ENCODE measurements at places on chromosomes 11 and 22. TPM values are rescaled to one million over a fixed set of nuclear protein-coding genes. Genes with fewer than 3 reads are reported as not detected.

DNA sequence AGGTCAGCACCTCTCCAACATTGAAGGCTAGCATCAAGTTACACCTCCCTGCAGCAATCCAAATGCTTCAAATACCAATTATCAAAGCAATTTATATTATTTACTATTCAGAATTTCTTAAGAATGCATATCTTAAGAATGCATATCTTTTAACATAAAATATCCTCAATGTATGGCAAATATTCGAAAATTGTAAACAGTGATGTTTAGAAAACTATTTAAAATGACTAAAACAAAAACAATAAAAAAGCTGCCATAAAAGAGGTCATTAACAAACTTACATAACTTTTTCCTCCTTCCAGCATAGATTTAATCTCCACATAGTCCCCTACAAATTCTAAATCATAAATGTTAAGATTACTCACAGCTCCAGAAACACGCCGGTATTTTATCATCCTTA lies 85.1 kb upstream of the SOX6 start:
- no peak for DNase-seq

DNA sequence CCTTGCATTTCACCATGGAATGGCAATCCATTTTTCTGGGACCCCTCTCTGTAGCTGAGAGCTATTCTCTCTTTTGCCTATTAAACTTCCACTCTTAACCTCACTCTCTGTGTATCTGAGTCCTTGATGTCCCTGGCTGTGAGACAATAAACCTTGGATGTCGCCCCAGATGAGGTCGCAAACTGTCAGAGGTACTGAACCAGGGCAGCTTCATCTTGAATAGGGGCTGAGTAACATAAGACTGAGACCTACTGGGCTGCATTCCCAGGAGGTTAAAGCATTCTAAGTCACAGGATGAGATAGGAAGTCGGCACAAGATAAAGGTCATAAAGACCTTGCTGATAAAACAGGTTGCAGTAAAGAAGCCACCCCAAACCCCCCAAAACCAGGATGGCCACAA lies 68.0 kb downstream of the RSF1 start:
- DNase-seq = no peak

The APOA1 gene
- total RNA-seq = 1.1 TPM

DNA sequence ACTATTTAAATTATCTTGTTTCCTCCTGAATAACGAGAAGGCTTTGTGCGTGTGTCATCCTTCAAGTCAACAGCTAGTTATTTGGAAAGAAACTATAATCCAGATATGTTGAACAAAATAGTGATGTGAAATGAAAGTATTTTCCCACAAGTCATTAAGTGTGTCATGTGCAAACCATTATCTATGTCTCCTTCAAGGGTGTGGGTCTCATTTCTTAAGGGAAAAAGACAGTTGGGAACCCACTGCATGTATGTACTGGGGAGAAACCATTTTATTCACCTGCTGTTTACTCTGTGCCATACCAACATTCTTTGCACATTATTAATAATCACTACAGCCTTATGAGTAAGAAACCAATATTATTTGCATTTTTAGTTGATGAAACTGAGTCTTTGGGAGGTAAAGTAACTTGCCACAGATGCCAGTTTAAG lies 145.3 kb upstream of the CTSC start:
- DNase-seq = no peak

- no peak for DNase-seq
These were observed 505.6 kb upstream of the KIRREL3 start for GRCh38 chr11:127506126-127506525.

DNA sequence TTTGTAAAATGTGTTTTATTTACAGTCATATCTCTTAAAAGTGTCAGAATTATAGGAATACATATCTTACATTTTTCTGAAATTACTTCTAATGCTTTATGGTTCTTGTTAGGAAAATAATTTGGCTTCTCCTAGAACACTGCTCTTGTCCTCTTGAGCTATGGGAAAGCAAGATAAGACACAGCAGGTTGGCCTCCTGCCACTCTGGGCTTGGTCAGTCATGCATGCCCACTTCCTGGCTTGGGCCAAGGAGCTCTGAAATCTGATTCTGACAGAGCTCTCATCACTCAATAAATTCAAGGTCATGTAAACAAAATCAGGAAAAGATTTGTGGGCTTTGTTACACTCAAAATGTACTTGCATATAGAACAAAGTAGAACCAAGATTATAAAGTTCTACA lies 1036.0 kb downstream of the OPCML start:
- DNase-seq = no peak

The IGSF9B gene
- total RNA-seq = 11.1 TPM

DNA sequence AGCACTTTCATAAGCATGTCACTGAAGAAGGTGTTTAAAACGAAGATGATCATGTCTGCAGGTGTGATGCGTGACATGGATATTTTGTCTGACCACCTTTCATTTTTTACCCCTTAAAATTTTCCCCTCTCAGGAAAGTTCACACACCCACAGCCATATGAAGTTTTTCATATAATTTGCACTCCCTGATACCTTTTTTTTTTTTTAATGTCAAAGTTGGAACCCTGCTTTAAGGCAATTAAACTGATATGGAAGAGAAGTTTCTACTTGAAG lies 104.6 kb downstream of the ATXN10 start:
- no peak for DNase-seq

- DNase-seq = peak; percentile 38
These were observed 3.4 kb upstream of the FGF19 start for GRCh38 chr11:69707176-69707575.

The APOA4 gene
- total RNA-seq = not detected

The BRSK2 gene
- 0.41 TPM for total RNA-seq

DNA sequence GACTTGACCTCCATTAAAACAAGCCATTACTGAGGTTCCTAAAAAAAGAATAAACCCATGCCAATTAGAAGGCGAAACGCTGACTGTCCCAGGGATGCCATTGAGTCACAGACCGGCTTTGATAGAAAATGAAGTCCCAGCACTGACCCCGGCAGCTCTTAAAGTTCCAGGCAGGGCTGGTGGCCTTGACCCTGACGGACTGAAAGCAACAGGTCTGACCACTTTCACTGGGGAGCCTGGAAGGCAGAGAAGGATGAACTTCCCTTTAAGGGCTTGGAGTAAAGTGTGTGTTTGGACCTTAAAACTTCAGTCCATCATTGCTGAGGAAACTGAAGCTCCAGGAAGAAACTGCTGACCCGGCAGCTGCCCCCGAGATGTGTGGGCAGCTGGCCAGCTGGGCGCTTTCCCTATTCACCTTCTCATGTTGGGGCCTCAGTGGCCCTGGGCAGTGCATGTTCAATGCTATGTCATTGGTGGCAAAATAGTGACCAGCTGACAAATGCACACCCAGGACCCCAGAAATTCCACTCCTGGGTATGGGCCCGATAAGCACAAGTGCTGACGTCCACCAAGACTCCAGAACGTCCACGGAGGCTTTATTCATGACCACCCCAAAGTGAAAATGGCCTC lies 18.9 kb upstream of the EFCAB6 start:
- DNase-seq = no peak

DNA sequence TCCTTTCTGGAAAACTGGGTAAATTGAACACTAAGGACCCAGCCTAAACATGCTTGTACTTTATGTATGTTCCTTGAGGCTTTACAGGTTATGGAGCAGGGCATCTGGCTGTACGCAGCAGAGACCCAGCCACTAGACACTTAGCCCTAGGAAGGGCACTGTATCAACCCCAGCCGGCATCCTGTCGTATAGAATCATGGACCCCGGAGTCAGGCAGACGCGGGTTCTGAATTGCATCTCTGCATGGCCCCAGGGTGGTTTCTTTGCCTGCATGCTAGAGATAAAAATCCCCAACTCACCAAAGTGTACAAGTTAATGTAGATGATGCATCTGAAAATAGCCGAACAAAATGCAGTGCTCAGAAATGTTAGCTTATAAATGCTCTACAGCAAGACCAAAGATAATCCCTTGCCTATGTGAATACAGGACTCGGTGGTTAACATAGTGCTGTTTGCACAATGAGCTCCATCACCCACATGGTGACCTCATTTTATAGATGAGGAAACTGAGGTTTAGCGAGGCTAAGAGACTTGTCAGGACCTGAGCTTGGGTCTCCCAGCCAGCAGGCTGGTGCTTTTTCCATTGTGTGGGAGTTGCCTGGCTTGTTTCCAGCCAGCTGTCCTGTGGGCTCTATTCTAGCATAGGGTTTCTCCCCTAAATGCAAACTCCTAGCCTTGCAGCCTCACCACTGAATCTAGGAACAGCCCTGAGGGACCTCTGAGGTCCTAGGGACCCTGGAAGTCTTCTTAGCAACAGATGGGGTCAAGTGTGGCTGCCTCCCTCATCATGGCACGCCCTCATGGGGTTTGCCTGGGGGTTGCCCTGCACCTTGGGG lies 7.3 kb downstream of the CD6 start:
- DNase-seq = peak; percentile 83

The CPT1B gene
- total RNA-seq = 57.4 TPM

The RASGRP2 gene
- total RNA-seq = 30.8 TPM

GRCh38 chr11:72950685-72951084 lies 136.5 kb downstream of the ATG16L2 start:
- DNase-seq = no peak

The APOL4 gene
- total RNA-seq = 19.8 TPM

GRCh38 chr22:35070451-35071093 lies 4.6 kb downstream of the ISX start:
- no peak for DNase-seq

- no peak for DNase-seq
These were observed 17.1 kb downstream of the OR6Q1 start for GRCh38 chr11:58047818-58048217.

The CD248 gene
- 37.6 TPM for total RNA-seq

The WEE1 gene
- 73.4 TPM for total RNA-seq

DNA sequence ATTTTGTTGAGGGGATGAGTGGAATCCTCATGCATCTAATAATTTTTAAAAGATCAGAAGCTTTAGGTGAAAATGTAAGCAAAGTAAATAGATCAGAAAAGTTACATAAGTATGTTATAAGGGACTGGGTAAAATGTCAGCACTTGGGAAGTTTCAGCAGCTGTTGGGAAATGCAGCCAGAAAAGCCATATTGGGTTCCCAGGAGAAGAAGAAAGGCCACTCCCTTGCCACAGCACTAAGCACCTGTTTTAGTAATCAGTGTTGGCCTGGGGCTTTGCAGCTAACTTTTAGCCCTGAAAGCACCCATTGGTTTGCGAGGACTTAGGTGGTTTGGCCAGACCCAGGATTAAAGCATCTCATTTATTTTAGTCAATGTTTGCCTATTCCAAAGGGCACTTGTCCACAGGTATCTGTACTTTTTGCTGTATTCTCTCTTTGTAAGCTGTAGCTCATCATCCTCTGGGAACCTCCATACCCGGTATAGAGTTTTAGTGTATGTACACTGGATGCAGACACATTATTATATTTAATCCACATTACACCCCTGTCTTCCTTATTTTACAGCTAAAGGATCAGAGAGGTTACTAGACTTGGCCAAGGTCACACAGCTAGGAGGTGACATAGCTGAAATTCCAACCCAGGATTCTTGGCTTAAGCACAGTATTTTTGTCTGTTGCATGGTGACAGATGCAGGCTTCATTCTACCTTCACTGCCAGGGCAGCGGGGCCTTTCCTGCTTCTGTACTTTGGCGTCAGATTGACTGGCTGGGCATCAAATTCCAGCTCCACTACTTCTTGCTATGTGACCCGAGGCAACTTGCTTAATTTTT lies 127.7 kb upstream of the SESN3 start:
- DNase-seq = peak; percentile 94

DNA sequence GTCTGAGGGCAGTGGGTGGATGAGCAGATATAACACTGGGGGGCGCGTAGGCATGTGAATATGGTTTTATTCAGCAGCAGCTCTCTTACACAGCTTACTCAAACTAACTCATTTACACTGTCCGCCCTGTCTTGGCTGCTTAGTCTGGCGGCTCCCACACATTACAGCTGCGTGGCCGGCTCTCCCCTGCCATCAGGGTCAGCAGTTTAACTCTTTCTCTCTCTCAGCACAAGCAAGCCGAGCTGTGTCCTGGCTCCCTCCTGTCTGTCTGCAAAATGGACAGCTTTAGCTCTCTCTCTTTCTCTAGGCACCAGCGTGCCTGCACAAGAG lies 1310.1 kb upstream of the RAG2 start:
- DNase-seq = no peak

The MTNR1B gene
- not detected for total RNA-seq

- DNase-seq = no peak
These were observed 17.3 kb downstream of the TOLLIP start for GRCh38 chr11:1292018-1292643.

DNA sequence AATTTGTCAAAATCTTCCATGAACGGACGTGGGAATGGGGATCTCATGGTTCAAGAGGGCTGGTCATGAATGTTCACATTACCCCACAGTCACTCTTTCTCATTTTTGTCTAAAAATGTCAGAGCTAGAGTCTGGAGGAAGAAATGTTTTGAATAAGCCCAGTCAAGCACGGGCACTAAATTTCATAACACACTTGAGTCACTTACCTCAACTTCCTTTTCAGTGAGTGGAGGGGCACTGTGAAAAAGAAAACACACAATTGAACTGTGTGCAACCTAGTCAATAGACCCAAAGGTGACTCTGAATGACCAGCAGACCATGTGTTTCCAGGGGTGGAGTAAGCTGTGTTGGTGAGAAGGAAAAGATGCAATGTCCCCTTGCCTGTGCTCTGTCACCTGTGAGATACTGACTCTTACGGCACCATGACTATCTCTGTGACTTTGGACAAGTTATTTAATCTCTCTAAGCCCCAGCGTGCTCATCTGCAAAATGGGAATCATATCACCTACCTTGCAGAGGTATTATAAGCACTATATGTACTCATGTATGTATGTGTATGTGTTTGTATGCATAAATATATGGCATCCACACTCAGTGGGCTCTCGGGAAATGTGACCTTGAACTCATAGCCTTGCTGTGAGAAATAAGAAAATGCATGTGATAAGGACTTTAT lies 38.2 kb upstream of the LYVE1 start:
- DNase-seq = no peak

The CLMP gene
- 34.7 TPM for total RNA-seq

- no peak for DNase-seq
These were observed 47.1 kb upstream of the CLDN5 start for GRCh38 chr22:19571207-19571795.

The MUC2 gene
- total RNA-seq = 1.8 TPM

GRCh38 chr11:117097389-117098268 lies 599 bp downstream of the SIK3 start:
- peak; percentile 56 for DNase-seq

The ATL3 gene
- total RNA-seq = 67.5 TPM

The NXPE1 gene
- not detected for total RNA-seq

DNA sequence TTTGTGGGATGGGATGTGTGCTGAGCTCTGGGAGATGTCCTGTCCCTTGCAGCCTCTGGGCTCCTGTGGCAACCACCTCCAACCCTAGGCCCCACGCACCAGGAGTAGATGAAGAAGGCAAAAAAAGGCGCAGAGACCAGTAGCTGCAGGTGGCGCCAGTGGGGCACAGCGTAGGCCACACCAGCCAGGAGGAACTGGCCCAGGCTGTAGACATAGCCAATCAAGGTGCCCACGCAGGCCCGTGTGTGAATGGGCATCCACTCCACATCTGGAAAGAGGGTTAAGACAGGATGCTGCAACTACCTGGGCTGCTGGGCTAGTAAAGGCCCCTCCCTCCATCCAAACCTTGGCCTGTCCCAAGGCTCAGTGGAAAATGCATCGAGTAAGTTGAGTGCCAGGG lies 3.0 kb downstream of the SLC22A6 start:
- DNase-seq = no peak

All from tongue (tissue), 3 donors.